Tibial artery (tissue), 4 donors: ENCODE measurements at places on chromosomes 1 and 21.

GRCh38 chr1:2583871-2584351, 2.7 kb upstream of the PRXL2B start:
- H3K27me3 ChIP-seq, result no peaks in the 10 kb centered on the region
- no peaks in the 10 kb centered on the region for H3K36me3 ChIP-seq
- no peak overlapping the region for H3K27ac ChIP-seq
- DNase-seq, result no peak
- peaks cover 15% of the 10 kb centered on the region for H3K4me1 ChIP-seq
- no peak overlapping the region for H3K4me3 ChIP-seq

- H3K27ac ChIP-seq, result peak overlapping the region; percentile 69
- DNase-seq, result peak; percentile 91
- no peak overlapping the region for H3K4me3 ChIP-seq
- no peaks in the 10 kb centered on the region for H3K36me3 ChIP-seq
- H3K4me1 ChIP-seq, result no peaks in the 10 kb centered on the region
These were observed 6.5 kb upstream of the GLRX2 start for GRCh38 chr1:193111641-193112090.

DNA sequence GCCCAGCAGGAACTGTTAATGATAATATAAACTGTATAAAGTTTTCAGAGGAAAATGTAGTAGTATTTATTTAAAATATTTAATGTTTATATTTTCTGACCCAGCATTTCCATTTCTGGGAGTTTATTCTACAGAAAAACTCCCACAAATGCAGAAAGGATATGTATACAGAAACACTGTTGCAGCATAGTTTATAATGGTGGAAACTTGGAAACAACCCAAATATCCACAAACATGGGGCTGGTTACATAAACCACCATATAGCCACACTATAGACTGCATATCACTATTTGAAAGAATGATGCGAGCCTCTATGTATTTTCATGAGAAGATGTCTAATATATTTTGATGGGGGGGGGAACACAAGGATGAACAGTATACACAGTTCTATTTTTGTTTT, 31.5 kb upstream of the KCNN3 start:
- no peak overlapping the region for H3K27ac ChIP-seq
- no peak for DNase-seq
- H3K4me1 ChIP-seq, result no peaks in the 10 kb centered on the region

GRCh38 chr1:30982937-30983336, 74.4 kb upstream of the SDC3 start:
- peak overlapping the region; percentile 47 for H3K27ac ChIP-seq
- no peak overlapping the region for H3K4me3 ChIP-seq
- H3K36me3 ChIP-seq, result peaks cover 23% of the 10 kb centered on the region
- H3K4me1 ChIP-seq, result no peaks in the 10 kb centered on the region
- H3K27me3 ChIP-seq, result no peaks in the 10 kb centered on the region
- DNase-seq, result no peak

GRCh38 chr21:23455676-23456075, 2151.6 kb downstream of the MRPL39 start:
- no peak for DNase-seq
- H3K4me3 ChIP-seq, result no peak overlapping the region
- H3K36me3 ChIP-seq, result no peaks in the 10 kb centered on the region
- no peaks in the 10 kb centered on the region for H3K27me3 ChIP-seq

DNA sequence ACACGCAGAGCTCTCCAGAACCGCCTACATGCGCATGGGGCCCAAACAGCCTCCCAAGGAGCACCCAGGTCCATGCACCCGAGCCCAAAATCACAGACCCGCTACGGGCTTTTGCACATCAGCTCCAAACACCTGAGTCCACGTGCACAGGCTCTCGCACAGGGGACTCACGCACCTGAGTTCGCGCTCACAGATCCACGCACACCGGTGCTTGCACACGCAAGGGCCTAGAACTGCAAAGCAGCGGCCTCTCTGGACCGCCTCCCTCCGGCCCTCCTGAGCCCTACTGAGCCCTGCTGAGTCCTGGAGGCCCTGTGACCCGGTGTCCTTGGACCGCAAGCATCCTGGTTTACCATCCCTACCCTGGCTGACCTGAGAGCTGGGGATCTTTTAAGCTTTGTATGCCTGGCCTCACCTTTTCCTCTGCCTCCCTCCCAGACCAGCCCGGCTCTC, 8.3 kb downstream of the OLIG2 start:
- no peaks in the 10 kb centered on the region for H3K27me3 ChIP-seq
- no peaks in the 10 kb centered on the region for H3K4me1 ChIP-seq
- H3K4me3 ChIP-seq, result no peak overlapping the region
- H3K27ac ChIP-seq, result no peak overlapping the region

DNA sequence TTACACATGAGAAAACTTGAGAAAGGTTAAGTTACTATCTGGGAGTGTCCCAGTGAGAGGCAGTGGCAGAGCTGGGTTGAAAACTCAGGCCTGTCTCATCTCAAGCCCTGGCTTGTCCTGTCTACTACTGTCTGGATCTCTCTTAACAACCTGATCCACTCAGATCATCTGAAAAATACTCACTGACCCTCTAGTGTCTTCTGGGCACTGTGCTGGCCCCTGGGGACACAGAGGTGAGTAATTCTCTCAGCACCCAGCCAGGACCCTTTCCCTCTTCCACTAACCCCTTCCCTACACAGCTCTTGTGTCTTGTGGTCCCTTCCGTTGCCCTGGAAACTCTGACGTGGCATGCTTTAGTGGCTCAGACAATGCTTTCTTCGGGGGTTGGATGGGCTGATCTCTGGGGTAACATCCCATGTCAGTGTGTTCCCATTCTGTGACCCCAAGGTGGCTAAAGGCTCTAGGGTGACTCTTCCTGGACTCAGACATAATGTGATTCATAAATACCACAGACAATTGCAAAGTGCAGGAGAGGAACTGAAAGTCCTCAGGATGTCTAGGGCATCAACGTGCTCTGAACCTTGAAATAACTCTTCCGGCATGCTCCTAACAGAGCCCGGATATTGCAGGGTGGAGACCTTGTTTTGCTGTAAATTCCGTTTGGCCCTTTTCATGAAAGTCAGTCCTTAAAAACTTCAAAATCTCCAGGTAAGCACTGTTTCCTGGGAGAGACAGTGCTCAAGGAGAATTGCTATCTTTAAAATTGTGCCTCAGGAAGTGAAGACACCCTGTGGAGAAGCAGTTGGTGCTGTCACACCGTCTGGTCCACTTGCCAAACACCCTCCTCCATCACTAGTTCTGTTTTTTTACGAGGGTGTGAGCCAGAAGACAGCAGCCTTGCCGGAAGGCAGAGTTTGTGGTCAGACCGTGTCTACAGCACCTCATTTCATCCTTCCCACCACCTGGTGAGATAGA, 4.0 kb downstream of the SHISAL2A start:
- no peaks in the 10 kb centered on the region for H3K36me3 ChIP-seq
- no peak for DNase-seq
- no peaks in the 10 kb centered on the region for H3K27me3 ChIP-seq
- no peak overlapping the region for H3K4me3 ChIP-seq
- H3K4me1 ChIP-seq, result peaks cover 8% of the 10 kb centered on the region

- H3K4me1 ChIP-seq, result no peaks in the 10 kb centered on the region
- DNase-seq, result no peak
- no peaks in the 10 kb centered on the region for H3K36me3 ChIP-seq
- H3K27me3 ChIP-seq, result no peaks in the 10 kb centered on the region
These were observed 93.2 kb downstream of the EPHB2 start for GRCh38 chr1:22803833-22804232.

GRCh38 chr1:109781806-109782205, 18.1 kb upstream of the EPS8L3 start:
- no peak for DNase-seq
- H3K36me3 ChIP-seq, result no peaks in the 10 kb centered on the region
- H3K27ac ChIP-seq, result no peak overlapping the region
- peaks cover 41% of the 10 kb centered on the region for H3K4me1 ChIP-seq

GRCh38 chr1:109657395-109657794, 1.5 kb downstream of the GSTM4 start:
- peaks cover 15% of the 10 kb centered on the region for H3K36me3 ChIP-seq
- peak overlapping the region; percentile 93 for H3K27ac ChIP-seq
- no peaks in the 10 kb centered on the region for H3K27me3 ChIP-seq
- DNase-seq, result no peak
- H3K4me3 ChIP-seq, result no peak overlapping the region

DNA sequence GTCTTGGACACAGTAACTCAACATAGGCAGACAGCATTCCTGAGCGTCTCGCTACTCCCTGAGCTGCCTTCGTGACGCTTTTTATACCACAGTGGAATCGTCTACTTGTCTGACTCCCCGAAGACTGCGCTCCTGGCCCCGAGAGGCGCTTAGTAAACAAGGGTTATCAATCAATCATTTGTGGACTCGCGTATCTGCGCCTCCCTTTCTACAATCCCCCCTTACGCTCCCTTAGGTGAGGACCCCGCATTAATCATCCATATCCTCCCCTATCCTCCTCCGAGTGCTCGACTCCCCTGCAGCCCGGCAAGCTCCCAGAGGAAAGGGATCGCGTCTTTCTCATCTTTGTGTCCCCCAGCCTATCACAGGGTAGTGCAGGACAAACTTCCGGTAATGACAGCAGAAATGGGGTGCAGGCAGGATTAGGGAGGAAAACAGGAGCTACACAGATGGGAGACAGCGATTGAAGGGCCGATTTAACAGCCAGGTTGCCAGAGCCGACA, 522 bp downstream of the TMEM59 start:
- H3K4me1 ChIP-seq, result no peaks in the 10 kb centered on the region
- H3K36me3 ChIP-seq, result no peaks in the 10 kb centered on the region
- peak overlapping the region; percentile 99 for H3K27ac ChIP-seq
- H3K27me3 ChIP-seq, result no peaks in the 10 kb centered on the region

DNA sequence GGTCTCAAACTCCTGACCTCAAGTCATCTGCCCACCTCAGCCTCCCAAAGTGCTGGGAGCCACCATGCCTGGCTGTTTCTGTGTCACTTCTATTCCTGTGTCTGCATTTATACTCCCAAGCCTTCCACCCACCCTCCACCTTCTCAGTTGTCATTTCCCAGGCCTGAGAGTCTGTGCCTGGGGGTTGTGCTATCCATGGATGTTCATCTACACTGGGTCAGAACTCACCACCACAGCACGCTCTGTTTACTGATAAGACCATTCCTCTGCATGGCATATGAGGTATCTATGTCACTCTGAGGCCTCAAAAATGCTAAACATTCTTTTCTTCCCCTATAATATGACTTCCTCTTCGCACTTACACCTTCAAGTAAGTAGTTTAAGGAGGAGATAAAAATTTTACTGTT, 6.1 kb downstream of the NENF start:
- peaks cover 6% of the 10 kb centered on the region for H3K4me1 ChIP-seq
- no peak for DNase-seq
- H3K4me3 ChIP-seq, result no peak overlapping the region
- H3K27ac ChIP-seq, result no peak overlapping the region
- no peaks in the 10 kb centered on the region for H3K36me3 ChIP-seq

GRCh38 chr21:44939532-44940115, at the start of gene SLX9:
SLX9 (plus strand) TSS chr21:44940029; CDS start chr21:44940058, 29 bp downstream.
- H3K4me1 ChIP-seq, result no peaks in the 10 kb centered on the region
- H3K4me3 ChIP-seq, result peak within 1 kb of the TSS; percentile 96
- H3K27ac ChIP-seq, result peak within 1 kb of the TSS; percentile 64

DNA sequence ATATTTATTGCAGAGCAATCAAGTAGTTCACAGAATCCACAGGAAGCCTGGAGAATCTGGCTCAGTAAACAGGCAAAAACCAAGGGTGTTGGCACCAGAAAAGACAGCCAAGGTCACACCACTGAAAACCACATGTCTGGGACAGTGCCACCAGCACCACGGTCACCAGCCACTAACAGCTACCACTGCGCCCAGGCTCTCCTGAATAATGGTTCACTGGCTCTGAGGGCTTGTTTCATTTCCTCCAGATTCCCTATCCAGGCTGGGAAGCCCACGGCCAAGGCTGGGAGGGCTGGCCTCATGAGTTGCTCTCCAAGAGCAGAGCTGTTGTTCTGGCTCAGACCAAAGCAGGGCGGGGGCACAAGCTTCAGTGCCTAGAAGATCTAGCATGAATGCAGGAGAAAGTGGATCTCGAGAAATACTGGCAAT, 54.5 kb upstream of the PTGFRN start:
- H3K36me3 ChIP-seq, result no peaks in the 10 kb centered on the region
- peaks cover 13% of the 10 kb centered on the region for H3K4me1 ChIP-seq
- no peaks in the 10 kb centered on the region for H3K27me3 ChIP-seq

GRCh38 chr1:162011337-162012012, 12.2 kb downstream of the OLFML2B start:
- H3K4me1 ChIP-seq, result no peaks in the 10 kb centered on the region
- H3K27ac ChIP-seq, result peak overlapping the region; percentile 79
- no peak for DNase-seq
- H3K27me3 ChIP-seq, result no peaks in the 10 kb centered on the region

DNA sequence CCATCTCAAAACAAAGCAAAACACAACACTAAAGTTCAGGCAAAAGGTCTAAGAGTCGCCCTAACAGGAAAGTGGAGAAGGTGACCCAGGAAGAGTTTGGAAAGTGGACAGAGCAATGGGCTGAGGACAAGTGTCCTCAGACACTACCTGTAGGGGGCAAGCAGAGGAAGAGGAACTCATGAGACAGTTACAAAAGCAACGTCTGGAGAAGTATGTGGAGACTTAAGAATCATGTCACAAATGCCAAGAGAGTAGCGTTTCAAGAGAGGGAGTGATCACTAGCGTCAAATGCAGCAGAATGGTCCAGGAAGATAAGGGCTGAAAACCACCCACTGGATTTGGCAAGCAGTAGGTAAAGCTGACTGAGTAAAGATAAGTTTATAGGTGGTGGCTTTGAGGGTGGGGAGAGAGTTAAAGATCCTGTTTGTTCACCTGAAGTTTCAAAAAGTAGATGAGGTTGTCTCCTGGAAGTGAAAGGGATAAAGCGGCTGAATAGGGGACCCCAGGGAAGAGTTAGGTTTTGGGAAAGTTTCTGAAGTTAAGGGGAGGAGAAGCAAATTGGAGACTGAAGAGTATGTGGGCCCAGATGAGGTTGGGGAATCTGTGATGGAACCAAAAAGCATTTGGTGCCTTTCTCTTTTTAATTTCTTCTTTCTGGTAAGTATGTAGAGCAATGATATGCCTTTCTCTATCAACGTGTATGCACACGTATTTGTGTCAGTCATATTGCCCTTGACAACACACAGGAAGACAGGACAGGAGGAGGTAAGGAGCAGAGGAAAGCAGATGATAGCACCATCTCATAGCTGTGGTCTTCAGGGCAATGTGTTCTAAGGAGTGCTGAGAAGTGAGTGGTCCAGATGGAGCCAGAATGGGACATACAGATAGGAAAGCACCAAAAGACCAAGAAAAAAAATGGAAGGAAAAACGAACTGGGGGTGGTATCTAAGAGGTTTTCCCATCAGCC, 3.1 kb downstream of the BSDC1 start:
- H3K27ac ChIP-seq, result no peak overlapping the region
- peaks cover 62% of the 10 kb centered on the region for H3K36me3 ChIP-seq
- no peak overlapping the region for H3K4me3 ChIP-seq
- no peak for DNase-seq

- no peaks in the 10 kb centered on the region for H3K36me3 ChIP-seq
- no peaks in the 10 kb centered on the region for H3K4me1 ChIP-seq
- peaks cover 10% of the 10 kb centered on the region for H3K27me3 ChIP-seq
- no peak for DNase-seq
- H3K4me3 ChIP-seq, result no peak overlapping the region
- no peak overlapping the region for H3K27ac ChIP-seq
These were observed 497 bp downstream of the FCRLB start for GRCh38 chr1:161721738-161722343.
